ENCODE measurements at places on chromosomes 1 and 21. TPM values are rescaled to one million over a fixed set of nuclear protein-coding genes. Genes with fewer than 3 reads are reported as not detected.

LAMTOR2 gene
- total RNA-seq = 60.6 TPM

GGPS1 gene
- total RNA-seq = 23.9 TPM

UMODL1 gene
- 0.05 TPM for total RNA-seq

SPRR2F gene
- total RNA-seq = not detected

TRIM67 gene
- total RNA-seq = not detected

MTMR11 gene
- total RNA-seq = 2.0 TPM

PTPN14 gene
- total RNA-seq = 1.1 TPM

ADCY10 gene
- 0.32 TPM for total RNA-seq

AMPD1 gene
- not detected for total RNA-seq

PLXNA2 gene
- 0.26 TPM for total RNA-seq

ZNF687 gene
- total RNA-seq = 35.7 TPM

KRTAP21-2 gene
- total RNA-seq = not detected

NCMAP gene
- total RNA-seq = not detected

OMA1 gene
- total RNA-seq = 26.0 TPM

FCRL2 gene
- not detected for total RNA-seq

ELAPOR1 gene
- total RNA-seq = 11.9 TPM

BRDT gene
- not detected for total RNA-seq

C4BPA gene
- not detected for total RNA-seq
